ENCODE measurements at places on chromosomes 6 and 20.

- H3K4me3 ChIP-seq = peak overlapping the region; percentile 85
- H3K27me3 ChIP-seq = no peaks in the 10 kb centered on the region
- no peaks in the 10 kb centered on the region for H3K36me3 ChIP-seq
- H3K27ac ChIP-seq = peak overlapping the region; percentile 63
- DNase-seq = no peak
Observed at GRCh38 chr6:42453654-42454427, 2.1 kb upstream of the TRERF1 start.

- no peaks in the 10 kb centered on the region for H3K27me3 ChIP-seq
- H3K36me3 ChIP-seq = no peaks in the 10 kb centered on the region
- no peak for DNase-seq
- no peak overlapping the region for H3K27ac ChIP-seq
Observed at GRCh38 chr6:38974389-38975151, 74.0 kb upstream of the GLP1R start.

DNA sequence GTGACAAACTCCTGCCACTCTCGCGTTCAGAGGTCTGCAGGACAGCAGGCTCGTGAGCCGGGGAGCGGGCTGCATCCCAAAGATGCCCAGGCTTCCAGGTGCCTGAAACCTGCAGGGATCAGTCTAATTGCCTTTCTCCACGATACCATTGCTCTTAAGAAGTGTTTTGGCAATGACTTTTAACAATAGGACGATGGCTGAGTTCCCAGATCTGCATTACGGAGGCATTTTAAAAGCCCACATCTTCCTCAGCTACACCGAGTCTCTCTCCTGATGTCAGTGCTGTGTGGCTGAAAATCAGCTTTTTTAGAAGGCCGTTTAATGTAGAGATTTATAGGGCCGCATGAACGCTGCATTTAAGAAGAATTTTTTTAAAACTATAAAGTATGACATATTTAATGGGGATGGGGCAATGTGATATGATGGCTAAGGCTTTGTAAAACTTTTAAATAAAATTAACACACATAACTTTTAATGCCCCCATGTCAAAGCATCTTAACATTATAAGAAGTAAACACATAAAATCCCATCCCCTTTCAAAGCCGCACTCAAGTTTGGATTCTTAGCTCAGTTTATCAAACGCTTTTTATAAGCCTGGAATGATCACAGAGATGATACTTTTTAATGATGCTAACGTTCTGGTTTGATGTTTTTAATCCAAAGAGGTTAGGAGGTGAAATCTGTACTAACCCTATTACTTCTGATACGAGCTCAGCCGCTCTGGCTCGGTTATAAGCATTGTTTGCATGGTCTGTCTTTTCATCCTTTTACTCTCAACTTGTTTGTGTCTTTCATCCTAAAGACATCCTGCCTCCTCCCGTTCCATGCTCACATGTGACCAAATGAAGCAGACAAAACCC is 386.0 kb downstream of the SMOC2 start:
- no peaks in the 10 kb centered on the region for H3K4me1 ChIP-seq
- no peak overlapping the region for H3K27ac ChIP-seq
- H3K36me3 ChIP-seq = no peaks in the 10 kb centered on the region
- H3K27me3 ChIP-seq = no peaks in the 10 kb centered on the region

GRCh38 chr6:151290877-151291721 is 51.3 kb downstream of the AKAP12 start:
- peaks cover 43% of the 10 kb centered on the region for H3K27me3 ChIP-seq
- H3K4me3 ChIP-seq = no peak overlapping the region
- no peaks in the 10 kb centered on the region for H3K36me3 ChIP-seq
- peaks cover 15% of the 10 kb centered on the region for H3K4me1 ChIP-seq

- peak; percentile 20 for DNase-seq
- H3K4me1 ChIP-seq = no peaks in the 10 kb centered on the region
- H3K27ac ChIP-seq = no peak overlapping the region
- H3K27me3 ChIP-seq = no peaks in the 10 kb centered on the region
- no peaks in the 10 kb centered on the region for H3K36me3 ChIP-seq
Observed at GRCh38 chr20:51639206-51639832, 96.8 kb upstream of the NFATC2 start.

DNA sequence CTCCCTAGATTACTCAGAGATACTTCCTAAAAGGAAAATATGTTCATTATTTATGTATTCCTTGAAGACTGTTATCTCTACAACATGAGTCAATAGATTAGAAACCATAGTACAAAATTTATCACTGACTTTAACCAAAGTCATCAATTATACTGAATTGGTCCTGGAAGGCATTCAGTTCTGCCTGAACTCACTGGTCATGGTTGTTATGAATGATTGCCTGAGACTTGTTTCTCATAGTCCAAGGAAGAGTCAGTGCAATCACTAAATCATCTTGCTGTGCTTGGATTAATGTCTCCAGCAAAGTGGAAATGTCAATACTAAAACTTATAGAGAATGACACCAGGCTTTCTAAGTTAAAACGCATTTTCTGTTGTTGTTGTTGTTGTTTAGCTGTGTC is 878.6 kb upstream of the MANEA start:
- H3K36me3 ChIP-seq = no peaks in the 10 kb centered on the region
- no peak for DNase-seq
- H3K4me3 ChIP-seq = no peak overlapping the region
- no peak overlapping the region for H3K27ac ChIP-seq
- H3K4me1 ChIP-seq = no peaks in the 10 kb centered on the region
- H3K27me3 ChIP-seq = no peaks in the 10 kb centered on the region

GRCh38 chr6:105896052-105896820 is 189.9 kb upstream of the PRDM1 start:
- H3K36me3 ChIP-seq = no peaks in the 10 kb centered on the region
- H3K27ac ChIP-seq = no peak overlapping the region
- no peaks in the 10 kb centered on the region for H3K4me1 ChIP-seq
- H3K4me3 ChIP-seq = no peak overlapping the region
- DNase-seq = no peak

DNA sequence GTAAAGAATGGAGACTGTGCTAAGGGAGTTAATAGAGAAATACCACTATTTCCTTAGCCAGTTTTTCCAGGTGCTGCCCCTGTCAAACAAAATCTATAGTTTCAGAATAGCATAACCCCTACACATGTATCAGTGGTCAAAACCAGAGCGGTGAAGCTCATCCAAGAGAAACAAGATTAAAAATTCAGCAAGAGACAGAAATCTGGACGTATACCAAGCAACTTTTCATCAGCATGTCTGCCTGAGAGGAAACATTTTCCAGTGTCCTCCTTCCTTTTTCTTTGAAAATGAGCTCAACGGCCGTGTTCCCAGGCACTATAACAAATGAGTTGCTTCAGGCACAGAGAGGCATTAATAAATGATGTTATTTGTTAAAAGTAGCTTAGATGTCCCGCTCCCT is 416.5 kb downstream of the BCKDHB start:
- H3K27ac ChIP-seq = no peak overlapping the region
- H3K4me3 ChIP-seq = no peak overlapping the region
- DNase-seq = no peak
- H3K4me1 ChIP-seq = no peaks in the 10 kb centered on the region
- H3K27me3 ChIP-seq = no peaks in the 10 kb centered on the region
- no peaks in the 10 kb centered on the region for H3K36me3 ChIP-seq

GRCh38 chr6:166738386-166739116 is 111.5 kb upstream of the RPS6KA2 start:
- H3K4me3 ChIP-seq = no peak overlapping the region
- H3K36me3 ChIP-seq = no peaks in the 10 kb centered on the region
- DNase-seq = no peak

GRCh38 chr20:10314198-10314597 is 95.6 kb downstream of the SNAP25 start:
- H3K27ac ChIP-seq = no peak overlapping the region
- H3K4me3 ChIP-seq = no peak overlapping the region
- no peaks in the 10 kb centered on the region for H3K27me3 ChIP-seq
- no peak for DNase-seq

DNA sequence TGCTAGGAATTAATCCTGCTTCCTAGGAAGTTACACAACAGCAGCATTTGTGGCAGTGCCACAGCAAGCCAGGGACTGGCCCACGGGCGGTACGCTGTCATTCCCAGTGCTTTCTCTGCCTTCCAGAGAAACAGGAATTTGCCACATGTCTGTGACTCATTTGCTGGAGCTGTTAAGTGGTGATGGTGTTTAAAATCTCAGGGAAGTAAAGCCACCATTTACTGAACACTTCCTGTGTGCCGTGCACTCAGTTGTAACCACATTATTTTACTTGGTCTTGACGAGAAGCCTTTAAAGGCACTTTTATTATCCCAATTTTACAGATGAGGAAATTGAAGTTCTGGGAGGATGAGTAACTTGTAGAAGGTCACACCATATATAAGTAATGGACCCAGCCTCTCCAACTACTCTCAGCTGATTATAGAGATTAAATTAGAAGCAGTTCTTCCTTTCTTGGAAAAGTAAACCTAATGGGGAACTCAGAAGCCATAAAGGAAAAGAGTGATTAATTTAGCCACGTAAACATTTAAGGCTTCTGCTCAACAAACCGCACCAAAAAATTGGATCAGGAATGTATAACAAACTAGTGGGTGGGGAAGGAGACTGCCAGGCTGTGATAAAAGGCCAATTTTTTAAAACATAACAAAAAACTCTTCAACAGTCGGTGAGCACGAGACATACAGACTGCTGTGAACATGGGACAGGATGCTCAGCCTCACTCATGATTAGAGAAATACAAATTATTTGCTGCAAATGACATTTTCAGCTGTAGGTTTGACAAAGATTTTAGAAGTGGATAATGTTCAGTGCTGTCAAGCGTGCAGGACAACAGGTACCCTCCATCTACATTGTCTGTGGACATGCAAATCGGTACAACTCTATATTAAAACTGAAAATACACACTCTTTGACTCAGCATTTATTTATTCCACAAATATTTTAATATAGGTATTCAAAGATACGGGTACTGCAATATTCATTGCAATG is 311.2 kb downstream of the NRN1 start:
- no peak overlapping the region for H3K4me3 ChIP-seq
- DNase-seq = no peak
- no peak overlapping the region for H3K27ac ChIP-seq
- peaks cover 28% of the 10 kb centered on the region for H3K4me1 ChIP-seq
- H3K27me3 ChIP-seq = no peaks in the 10 kb centered on the region

GRCh38 chr20:25280051-25280573 is 32.2 kb downstream of the PYGB start:
- peaks cover 75% of the 10 kb centered on the region for H3K36me3 ChIP-seq
- H3K4me3 ChIP-seq = no peak overlapping the region
- DNase-seq = no peak
- no peaks in the 10 kb centered on the region for H3K27me3 ChIP-seq
- no peak overlapping the region for H3K27ac ChIP-seq

DNA sequence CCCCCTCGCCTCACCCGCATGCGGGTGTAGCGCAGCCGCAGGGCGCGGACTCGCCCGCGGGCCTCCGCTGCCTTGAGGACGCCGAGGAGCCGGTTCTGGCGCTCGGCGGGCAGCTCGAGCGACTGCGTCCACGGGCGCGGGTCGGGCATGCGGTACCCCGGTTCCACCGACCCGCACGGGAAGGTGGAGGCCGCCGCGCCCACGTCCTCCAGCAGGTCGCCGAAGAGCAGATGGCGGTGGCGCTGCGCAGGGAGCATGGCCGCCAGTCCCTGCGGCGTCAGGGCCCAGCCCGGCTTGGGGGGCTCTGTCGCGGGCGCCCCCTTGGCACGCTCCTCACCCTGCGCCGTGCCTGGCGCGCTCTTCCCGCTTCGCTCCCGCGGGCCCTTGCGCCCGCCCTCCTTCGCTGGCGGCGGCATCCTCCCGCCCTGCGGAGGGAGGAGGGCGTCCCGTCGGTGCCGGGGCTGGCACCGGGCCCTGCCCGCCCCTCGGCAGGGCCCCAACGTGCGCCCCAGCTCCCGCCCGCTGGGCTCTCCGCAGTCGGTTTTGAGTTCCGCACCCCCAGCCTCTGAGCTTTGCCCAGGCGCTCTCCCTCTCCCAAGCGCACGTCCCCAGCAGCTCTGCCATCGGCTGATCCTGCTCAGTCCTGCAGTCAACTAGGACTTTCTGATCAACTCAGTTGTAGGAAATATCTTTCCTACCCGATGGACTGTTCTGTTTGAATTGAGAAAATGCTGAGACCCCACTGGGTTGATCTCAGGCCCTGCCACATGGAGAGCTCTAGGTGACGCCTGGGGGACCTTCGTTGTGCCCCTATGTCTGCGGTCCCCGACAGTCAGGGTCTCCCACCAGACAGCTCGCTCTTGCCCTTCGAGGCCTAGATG is at the start of gene LKAAEAR1:
LKAAEAR1 (minus strand) TSS at position 595 of the 881 bp plus-strand sequence; CDS start at position 416, 179 bp downstream.
- peaks cover 36% of the 10 kb centered on the region for H3K27me3 ChIP-seq
- H3K4me3 ChIP-seq = peak within 1 kb of the TSS; percentile 60
- no peak for DNase-seq
- H3K36me3 ChIP-seq = no peaks in the 10 kb centered on the region

DNA sequence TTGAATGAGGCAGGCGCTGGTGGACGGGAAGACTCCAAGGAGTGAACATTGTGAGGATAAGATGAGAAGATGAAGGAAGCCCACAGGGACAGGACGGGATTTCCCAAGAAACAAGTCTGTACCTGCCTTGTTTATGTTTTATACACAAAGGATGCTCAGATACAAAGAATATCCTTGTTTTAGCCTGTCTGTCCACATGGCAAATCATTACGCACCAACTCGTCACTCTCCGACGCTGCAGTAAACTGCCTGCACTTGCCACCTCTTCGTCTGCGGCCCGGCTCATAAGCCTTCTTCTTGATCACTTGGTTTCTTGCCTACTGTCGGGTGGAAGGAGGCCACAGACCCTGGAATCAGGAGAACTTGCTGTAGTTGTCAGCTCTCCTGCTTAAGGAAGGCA is 85.4 kb downstream of the CD83 start:
- no peak overlapping the region for H3K4me3 ChIP-seq
- no peak for DNase-seq
- no peaks in the 10 kb centered on the region for H3K4me1 ChIP-seq
- no peaks in the 10 kb centered on the region for H3K36me3 ChIP-seq
- H3K27ac ChIP-seq = no peak overlapping the region

- H3K4me1 ChIP-seq = no peaks in the 10 kb centered on the region
- DNase-seq = no peak
- no peak overlapping the region for H3K27ac ChIP-seq
- H3K27me3 ChIP-seq = no peaks in the 10 kb centered on the region
Observed at GRCh38 chr6:98634569-98634968, 199.8 kb upstream of the POU3F2 start.

DNA sequence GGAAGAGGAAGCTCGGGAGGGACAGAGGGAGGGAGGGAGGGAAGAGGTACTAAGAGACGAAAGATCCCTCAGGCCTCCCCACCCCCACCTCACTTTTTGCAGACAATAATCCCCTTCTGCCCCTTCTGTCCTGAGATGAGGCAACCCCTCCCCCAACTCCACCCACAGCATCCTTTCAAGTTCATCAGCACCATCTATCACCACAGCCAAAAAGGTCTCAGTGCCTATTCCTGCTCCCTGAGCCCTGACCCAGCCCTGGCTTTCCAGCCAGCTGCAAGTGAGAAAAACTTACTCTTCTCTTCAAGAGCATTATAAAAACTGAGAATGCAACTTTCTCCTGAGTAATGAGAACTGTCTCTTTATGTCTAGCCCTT is 133.2 kb upstream of the LRFN2 start:
- H3K4me3 ChIP-seq = no peak overlapping the region
- peaks cover 9% of the 10 kb centered on the region for H3K4me1 ChIP-seq
- no peak for DNase-seq
- no peaks in the 10 kb centered on the region for H3K36me3 ChIP-seq
- no peak overlapping the region for H3K27ac ChIP-seq
